Left hindlimb (tissue), 1 donor: ENCODE measurements at places on chromosomes 3 and 15.

DNA sequence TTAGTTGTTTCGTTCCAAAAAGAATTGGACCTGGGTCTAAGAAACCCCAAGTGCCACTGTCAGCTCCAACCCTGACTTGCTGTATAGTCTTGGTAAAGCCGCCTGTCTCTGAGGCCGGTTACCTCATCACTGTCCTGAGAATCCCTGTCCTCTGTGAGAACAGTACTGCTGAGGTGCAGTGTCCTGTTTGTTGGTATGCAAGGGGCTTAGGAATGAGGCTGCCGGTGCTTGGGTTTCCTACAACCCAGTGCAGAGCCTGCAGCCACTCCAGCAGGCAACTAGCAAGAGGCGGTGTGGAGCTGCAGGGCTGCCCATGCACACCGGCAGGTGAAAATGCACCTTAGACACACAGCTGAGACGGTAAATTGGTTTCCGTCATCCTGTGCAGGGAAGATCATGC lies 52.0 kb upstream of the ATG7 start:
- DNase-seq = no peak

GRCh38 chr3:141900343-141900742 lies 23.9 kb downstream of the ATP1B3 start:
- no peak for DNase-seq

DNA sequence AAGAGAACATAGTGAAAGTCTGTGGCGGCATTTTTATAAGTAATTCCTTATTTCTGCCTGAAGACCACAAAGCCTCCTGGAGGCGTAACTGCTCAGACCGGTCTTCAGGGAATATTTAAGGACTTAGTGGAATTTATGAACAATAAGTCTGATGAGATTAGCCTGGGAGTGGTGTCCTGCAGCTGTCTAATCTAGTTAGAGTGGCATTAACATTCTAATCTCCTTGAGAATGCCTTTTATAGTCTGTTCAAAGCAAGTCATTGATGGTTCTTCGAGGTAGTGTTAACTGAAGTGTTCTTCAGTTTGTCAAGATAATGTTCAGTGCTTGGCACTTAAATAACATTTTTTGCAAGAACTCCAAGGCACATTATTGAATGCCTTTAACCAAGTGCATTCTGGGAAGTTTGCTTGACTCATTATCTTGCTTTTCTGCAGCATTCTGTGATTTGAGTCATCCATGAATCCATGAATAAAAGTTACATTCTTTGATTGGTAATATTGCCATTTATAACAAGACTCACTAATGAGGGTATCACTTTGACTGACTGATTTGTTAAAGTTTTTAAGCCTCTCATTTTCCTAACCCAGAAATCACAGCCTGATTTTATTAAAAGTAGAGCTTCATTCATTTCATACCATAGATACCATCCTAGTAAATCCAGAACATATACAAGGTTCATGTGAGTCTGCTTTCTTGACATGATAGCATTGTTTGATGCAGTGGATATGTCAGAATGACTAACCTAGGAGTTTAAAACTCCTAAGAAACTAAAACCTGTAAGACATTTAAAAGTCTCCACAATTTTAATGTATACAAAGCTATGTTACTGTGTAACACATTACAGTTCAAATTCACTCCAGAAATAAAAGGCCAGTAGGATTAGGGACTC lies 12.5 kb downstream of the RBM5 start:
- DNase-seq = no peak

GRCh38 chr3:171525437-171525836 lies 65.2 kb upstream of the TNIK start:
- no peak for DNase-seq

- DNase-seq = no peak
Observed at GRCh38 chr15:70152070-70152480, 54.4 kb upstream of the TLE3 start.

DNA sequence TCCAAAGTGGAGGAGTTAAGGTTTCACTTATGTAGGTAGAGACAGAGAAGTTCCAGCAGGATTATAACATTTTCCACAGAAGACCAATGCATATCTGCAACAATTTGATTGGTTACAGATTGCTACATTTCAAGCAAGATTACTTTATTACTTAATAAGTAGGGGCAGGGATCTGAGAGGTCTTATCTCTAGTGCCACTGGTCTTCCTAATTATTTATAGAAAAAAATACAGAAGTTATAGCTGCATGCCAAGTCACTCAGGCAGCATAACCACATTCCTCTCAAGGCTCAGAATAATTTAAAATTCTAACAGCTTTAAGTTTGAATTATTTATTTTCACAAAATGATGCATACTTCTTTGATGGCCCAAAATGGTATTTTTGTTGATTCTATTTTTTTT lies 30.5 kb downstream of the RAD54L2 start:
- DNase-seq = no peak

DNA sequence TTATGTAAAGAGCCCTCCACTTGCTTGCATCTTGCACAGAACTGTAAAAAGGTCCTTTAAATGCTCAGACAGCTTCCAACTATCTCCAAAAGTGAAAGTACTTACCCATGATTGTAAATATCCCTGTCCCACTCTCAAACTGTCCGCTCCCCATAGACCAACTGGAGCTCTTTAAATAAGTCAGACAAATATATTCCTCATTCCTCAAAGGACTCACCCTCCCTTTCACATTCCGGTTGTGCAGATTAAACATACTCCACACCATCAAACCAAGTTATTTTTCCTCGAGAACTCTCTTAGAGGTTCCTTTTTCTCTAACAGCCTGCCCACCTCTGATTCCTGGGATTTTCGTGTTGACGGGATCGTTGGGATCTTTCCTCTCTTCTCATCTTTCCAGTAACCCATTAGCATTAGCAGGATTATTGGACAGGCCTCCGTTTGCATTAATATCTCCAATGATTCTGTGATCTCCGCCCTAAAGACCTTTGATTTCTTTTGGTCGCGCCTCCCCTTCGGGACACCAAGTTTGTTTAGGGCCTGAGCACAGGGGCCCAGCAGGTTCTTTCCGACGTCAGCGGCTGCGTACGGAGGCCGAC lies 763 bp downstream of the GOLGB1 start:
- no peak for DNase-seq

DNA sequence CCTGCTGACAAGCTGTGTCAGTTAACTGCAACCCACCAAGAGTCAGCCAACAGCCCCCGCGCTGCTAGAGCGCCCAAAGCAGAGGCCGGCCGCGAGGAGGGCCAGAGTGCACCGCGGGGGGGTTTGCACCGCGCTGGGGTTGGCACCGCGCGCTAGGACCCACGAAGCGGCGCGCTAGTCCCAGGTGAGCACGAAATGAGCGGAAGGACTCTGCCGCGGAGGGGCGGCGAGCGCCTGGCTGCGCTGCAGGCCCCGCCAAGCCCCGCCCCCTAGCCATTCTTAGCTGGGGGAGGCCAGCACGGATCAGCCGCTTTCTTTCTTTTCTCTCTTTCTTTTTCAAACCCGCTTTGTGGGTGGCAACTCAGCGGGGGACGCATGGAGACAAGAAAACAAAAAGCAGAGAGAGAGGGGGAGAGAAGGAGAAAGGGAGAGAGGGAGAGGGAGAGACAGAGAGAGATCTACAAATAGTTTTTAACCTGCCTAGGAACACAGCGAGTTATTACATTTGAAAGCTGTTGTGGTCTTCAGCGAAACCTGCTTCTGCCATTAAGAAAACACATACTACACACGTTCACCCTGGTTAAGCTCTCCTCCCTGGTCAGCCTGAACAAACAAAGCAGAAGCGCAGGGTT lies 6.9 kb upstream of the FOXB1 start:
- DNase-seq = peak; percentile 17

GRCh38 chr3:53555068-53555588 lies 60.7 kb downstream of the CACNA1D start:
- DNase-seq = no peak

DNA sequence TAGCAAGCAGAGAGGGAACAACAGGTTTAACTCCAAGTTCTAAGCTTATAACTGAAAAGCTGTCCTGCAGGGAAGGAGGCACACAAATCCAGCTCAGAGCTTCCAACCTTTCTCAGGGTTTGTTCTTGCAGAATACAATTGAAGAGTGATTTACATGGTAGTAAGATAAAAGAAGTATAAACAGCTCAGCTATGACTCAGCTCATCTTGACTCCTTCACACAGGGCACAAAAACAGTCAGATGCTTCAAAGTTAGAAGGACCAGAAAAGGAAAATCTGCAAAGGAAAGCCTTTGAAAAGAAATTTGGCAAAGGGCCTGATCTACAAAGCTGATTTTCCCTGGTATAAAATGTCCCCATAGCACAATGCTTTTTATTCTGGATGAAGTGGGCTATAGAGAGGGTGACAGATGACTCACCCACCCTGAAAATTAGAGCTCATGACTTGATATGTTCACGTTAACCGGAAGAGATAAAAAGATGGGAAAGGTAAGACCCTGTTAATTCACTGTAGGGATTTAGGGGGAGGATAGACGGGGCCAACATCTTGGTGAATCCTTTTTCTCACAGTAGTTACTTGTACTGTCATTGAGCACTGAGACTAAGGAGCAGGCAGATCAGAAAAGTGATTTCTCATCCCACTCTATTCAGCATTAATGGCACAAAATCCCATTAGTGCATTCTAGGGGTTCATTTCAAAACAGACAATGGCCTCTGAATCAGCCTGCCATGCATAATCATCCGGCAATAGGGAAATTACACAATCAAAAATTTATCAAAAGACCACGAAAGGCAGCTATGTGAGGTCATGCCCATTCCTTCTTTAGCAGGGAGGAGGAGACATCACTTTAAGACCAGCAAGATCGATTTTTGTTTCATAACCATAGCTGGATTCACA lies 143.5 kb downstream of the GAP43 start:
- DNase-seq = no peak

GRCh38 chr3:107456501-107456900 lies 66.3 kb upstream of the BBX start:
- DNase-seq = no peak

DNA sequence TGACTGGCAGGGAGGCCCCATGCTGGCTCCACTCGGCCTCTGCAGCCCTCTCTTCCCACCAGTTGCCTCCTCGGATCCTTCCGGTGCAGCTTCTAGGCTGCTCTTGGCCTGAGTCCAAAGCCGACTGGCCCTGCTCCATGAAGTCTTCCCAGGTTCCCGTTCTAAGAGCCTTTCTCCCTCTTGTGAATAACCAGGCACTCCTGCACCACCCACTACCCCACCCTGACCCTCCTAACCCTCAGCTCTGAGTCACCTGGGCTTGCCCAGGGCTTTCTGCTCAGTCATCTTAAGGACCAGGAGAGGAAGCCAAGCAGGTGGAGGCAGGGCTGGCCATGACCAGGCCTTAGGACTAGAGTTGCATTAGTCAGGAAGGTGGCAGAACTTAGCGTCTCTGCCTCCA lies 28.1 kb upstream of the CNBP start:
- no peak for DNase-seq

DNA sequence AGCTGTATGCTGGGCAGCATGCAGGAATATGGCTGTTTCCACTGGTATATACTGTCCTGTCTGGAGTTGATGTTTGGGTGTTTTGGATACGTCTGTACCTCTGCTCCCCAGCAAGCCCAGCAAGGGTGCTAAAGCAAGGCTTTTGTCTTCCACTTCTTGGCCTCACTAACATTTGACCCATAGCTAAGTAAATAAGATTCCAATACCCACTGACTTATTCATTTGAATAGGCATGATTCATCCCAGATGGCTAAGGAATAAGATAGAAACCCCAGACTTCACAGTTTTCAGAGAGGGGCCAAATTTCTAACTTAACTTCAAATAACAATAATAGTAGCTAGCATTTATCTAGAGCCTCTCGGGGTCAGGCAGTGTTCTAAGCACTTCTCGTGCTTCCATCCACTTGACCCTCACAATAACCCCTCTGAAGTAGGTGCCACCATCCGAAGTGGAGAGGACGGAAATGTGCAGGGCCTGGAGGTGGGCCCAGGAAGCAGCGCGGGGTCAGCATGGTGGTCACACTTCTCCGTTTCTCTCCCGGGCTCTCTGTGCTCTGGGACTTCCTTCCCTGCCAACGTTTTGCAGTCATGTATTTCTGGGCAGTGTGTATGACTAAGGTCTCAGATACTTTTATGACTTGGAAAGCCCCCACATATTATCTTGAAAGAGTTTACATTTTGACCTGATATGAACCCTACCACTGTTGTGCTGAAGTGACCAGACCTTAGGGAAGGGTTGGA lies 39.3 kb downstream of the LRRK1 start:
- DNase-seq = no peak

GRCh38 chr15:89679212-89679611 lies at the start of gene PLIN1:
PLIN1 (minus strand) TSS chr15:89679367; CDS start chr15:89677489, 1,878 bp downstream.
- no peak for DNase-seq

DNA sequence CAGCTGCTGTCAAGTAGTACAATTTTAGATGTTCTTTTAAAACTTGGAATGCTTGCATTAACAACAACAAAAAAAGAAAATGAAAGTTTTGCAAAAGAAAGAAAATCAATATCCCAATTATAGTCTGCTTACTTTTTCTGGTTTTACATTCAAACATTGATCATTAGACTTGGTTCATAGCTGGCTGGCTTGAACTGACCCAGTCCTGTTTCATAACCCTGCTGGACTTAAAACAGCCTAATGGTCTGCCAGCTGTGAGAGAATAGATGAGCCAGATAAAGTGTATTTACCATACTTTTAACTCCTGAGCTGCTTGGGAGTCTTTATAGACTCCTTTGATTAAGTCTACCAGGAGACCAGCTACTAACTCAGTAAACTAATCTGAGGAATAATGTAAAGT lies 59.2 kb downstream of the PIAS1 start:
- DNase-seq = no peak

GRCh38 chr3:177554895-177555759 lies 357.8 kb upstream of the TBL1XR1 start:
- no peak for DNase-seq

- DNase-seq = no peak
Observed at GRCh38 chr15:54089776-54090175, 111.5 kb downstream of the UNC13C start.

DNA sequence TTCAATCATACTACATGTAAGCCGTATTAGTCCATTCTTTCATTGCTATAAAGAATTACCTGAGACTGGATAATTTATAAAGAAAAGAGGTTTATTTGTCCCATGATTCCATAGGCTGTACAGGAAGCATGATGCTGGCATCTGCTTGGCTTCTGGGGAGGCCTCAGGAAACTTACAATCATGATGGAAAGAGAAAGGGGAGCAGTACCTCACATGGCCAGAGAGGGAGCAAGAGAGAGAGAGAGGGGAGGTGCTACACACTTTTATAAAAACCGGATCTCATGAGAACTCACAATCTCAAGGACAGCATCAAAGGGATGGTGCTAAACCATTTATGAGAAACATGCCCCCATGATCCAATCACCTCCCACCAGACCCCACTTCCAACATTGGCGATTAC lies 14.3 kb upstream of the CLASP2 start:
- no peak for DNase-seq

GRCh38 chr15:52224211-52224610 lies 33.0 kb upstream of the GNB5 start:
- DNase-seq = no peak

DNA sequence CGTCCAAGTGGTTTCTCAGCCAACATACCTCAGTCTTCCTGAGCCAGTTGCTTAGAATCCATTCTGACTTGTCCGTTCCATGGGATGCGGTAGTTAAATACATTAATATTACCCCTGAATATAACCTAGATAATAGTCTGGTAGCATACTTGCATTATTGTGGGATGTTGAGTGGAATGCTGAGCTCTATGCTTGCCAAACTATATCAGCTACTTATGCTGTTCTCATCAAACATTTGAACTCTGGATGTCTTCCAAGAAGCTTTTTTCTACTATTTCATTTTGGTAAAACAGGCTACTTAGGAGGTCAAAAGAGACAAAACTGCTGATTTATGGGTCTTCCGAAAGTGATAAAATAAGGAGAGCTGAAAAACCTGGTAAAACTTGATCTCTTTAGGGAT lies 429.5 kb downstream of the NAALADL2 start:
- DNase-seq = no peak
